ENCODE measurements at places on chromosomes 2 and 18. TPM values are rescaled to one million over a fixed set of nuclear protein-coding genes. Genes with fewer than 3 reads are reported as not detected.

Gene TMEFF2
- not detected for total RNA-seq

GRCh38 chr2:27298391-27299080 lies 9.7 kb downstream of the UCN start:
- H3K4me3 ChIP-seq, result no peak overlapping the region
- no peaks in the 10 kb centered on the region for H3K36me3 ChIP-seq
- no peak for DNase-seq
- no peak overlapping the region for H3K27ac ChIP-seq

- peak within 1 kb of the TSS; percentile 99 for H3K4me3 ChIP-seq
- peak within 1 kb of the TSS; percentile 95 for H3K27ac ChIP-seq
- no peaks in the 10 kb centered on the region for H3K27me3 ChIP-seq
- DNase-seq, result peak; percentile 88
- no peaks in the 10 kb centered on the region for H3K4me1 ChIP-seq
- H3K36me3 ChIP-seq, result no peaks in the 10 kb centered on the region
Observed at GRCh38 chr2:120012771-120013596, at the start of gene EPB41L5. TSS of gene EPB41L5 (plus strand) at chr2:120013077. CDS start at chr2:120019085, 6,008 bp downstream.

- DNase-seq, result no peak
- H3K27me3 ChIP-seq, result no peaks in the 10 kb centered on the region
- H3K4me1 ChIP-seq, result no peaks in the 10 kb centered on the region
- no peak overlapping the region for H3K4me3 ChIP-seq
- H3K27ac ChIP-seq, result no peak overlapping the region
- no peaks in the 10 kb centered on the region for H3K36me3 ChIP-seq
Observed at GRCh38 chr2:26161926-26162325, 11.0 kb upstream of the GAREM2 start.

- H3K27ac ChIP-seq, result no peak overlapping the region
- no peak overlapping the region for H3K4me3 ChIP-seq
- DNase-seq, result no peak
- H3K4me1 ChIP-seq, result no peaks in the 10 kb centered on the region
- no peaks in the 10 kb centered on the region for H3K27me3 ChIP-seq
- H3K36me3 ChIP-seq, result no peaks in the 10 kb centered on the region
Observed at GRCh38 chr18:46787674-46788073, 30.8 kb upstream of the ST8SIA5 start.

Gene TMEM198
- 1.8 TPM for total RNA-seq

GRCh38 chr18:48803951-48804855 lies 146.6 kb downstream of the SMAD7 start:
- no peaks in the 10 kb centered on the region for H3K36me3 ChIP-seq
- no peak for DNase-seq
- no peak overlapping the region for H3K27ac ChIP-seq
- no peaks in the 10 kb centered on the region for H3K4me1 ChIP-seq
- no peaks in the 10 kb centered on the region for H3K27me3 ChIP-seq

Gene ITPRIPL1
- total RNA-seq, result 0.64 TPM

DNA sequence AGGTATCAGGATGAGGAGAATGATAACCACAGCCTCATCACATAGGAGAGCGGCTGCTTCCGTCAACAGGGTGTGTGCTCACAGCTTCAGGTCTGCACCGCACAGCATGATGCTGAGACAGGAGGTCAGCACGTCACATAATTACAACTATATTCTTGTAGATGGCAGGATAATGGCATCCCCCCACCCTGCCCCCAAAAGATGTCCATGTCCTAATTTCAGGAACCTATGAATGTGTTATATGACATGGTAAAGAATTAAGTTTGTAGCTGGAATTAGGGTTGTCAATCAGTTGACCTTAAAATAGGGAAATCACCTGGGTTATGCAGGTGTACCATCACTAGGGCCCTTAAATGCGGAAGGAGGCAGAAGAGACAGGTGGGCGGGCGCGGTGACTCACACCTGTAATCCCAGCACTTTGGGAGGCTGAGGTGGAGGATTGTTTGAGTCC lies 73.9 kb downstream of the ARL4C start:
- no peak overlapping the region for H3K27ac ChIP-seq
- no peaks in the 10 kb centered on the region for H3K36me3 ChIP-seq
- no peak overlapping the region for H3K4me3 ChIP-seq
- peaks cover 4% of the 10 kb centered on the region for H3K4me1 ChIP-seq

GRCh38 chr2:2291500-2292260 lies 39.4 kb downstream of the MYT1L start:
- H3K27me3 ChIP-seq, result peaks cover 16% of the 10 kb centered on the region
- DNase-seq, result no peak
- H3K27ac ChIP-seq, result no peak overlapping the region
- no peaks in the 10 kb centered on the region for H3K36me3 ChIP-seq
- H3K4me3 ChIP-seq, result no peak overlapping the region

- H3K36me3 ChIP-seq, result peaks cover 11% of the 10 kb centered on the region
- no peak overlapping the region for H3K27ac ChIP-seq
- no peaks in the 10 kb centered on the region for H3K4me1 ChIP-seq
- no peak for DNase-seq
- no peak overlapping the region for H3K4me3 ChIP-seq
- no peaks in the 10 kb centered on the region for H3K27me3 ChIP-seq
Observed at GRCh38 chr2:206001912-206002311, 84.1 kb downstream of the INO80D start.

DNA sequence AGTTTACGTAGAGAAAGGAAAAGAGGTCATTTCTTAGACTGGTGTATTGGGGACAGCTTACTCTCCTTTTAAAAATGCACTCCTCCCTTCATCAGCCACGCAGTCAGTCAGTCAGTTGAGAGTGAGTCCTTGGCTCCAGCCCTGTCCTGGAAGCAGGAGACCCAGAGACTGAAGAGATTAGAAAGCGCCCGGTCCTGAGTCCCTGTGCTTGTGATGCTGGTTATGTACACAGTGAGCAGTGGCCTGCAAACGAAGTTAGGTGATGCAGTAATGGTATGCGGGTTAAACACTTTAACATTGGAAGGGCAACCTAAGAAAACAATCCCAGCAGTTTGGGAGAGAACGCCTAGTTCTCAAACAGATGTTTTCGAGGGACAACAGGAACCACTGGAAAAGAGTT lies 6.3 kb upstream of the ASB1 start:
- no peaks in the 10 kb centered on the region for H3K4me1 ChIP-seq
- no peaks in the 10 kb centered on the region for H3K36me3 ChIP-seq
- peak overlapping the region; percentile 79 for H3K27ac ChIP-seq
- no peaks in the 10 kb centered on the region for H3K27me3 ChIP-seq
- DNase-seq, result no peak

GRCh38 chr2:134198006-134198634 lies 55.8 kb upstream of the MGAT5 start:
- no peaks in the 10 kb centered on the region for H3K4me1 ChIP-seq
- DNase-seq, result no peak

- peaks cover 5% of the 10 kb centered on the region for H3K36me3 ChIP-seq
- peaks cover 3% of the 10 kb centered on the region for H3K4me1 ChIP-seq
- H3K27me3 ChIP-seq, result no peaks in the 10 kb centered on the region
- H3K27ac ChIP-seq, result no peak overlapping the region
Observed at GRCh38 chr2:26784570-26785234, 1.2 kb upstream of the CENPA start.

Gene CHST9
- total RNA-seq, result 1.6 TPM

Gene TNS1
- total RNA-seq, result 141 TPM

Gene ZNF396
- 4.3 TPM for total RNA-seq

- H3K4me3 ChIP-seq, result no peak overlapping the region
- no peak overlapping the region for H3K27ac ChIP-seq
- no peaks in the 10 kb centered on the region for H3K36me3 ChIP-seq
- H3K27me3 ChIP-seq, result peaks cover 12% of the 10 kb centered on the region
- H3K4me1 ChIP-seq, result no peaks in the 10 kb centered on the region
- DNase-seq, result no peak
Observed at GRCh38 chr2:176072951-176073904, 10.5 kb downstream of the EVX2 start.

DNA sequence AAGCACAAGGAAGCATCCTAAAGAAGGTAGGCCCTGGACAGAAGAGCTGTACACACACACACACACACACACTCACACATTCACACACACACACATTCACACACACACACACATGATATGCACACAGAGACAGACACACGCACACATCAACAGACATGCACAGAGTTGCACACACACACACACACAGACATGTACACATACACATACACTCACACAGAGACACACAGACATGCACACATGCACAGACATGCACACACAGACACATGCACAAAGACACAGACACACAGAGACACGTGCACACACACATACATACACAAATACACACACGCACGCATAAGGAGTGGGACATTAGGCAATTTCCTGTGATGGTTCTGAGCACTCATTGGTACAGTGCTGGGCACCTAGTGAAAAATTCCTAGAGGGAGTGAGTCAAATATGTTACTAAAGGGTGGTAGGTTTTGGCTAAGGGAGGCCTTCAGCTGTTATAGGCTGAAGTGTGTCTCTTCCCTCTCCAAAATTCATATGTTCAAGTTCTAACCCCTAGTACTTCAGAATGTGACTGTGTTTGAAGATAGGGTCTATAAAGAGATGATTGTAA lies 26.4 kb downstream of the THNSL2 start:
- H3K36me3 ChIP-seq, result no peaks in the 10 kb centered on the region
- H3K4me3 ChIP-seq, result no peak overlapping the region
- H3K27ac ChIP-seq, result no peak overlapping the region
- no peaks in the 10 kb centered on the region for H3K27me3 ChIP-seq
- no peaks in the 10 kb centered on the region for H3K4me1 ChIP-seq

DNA sequence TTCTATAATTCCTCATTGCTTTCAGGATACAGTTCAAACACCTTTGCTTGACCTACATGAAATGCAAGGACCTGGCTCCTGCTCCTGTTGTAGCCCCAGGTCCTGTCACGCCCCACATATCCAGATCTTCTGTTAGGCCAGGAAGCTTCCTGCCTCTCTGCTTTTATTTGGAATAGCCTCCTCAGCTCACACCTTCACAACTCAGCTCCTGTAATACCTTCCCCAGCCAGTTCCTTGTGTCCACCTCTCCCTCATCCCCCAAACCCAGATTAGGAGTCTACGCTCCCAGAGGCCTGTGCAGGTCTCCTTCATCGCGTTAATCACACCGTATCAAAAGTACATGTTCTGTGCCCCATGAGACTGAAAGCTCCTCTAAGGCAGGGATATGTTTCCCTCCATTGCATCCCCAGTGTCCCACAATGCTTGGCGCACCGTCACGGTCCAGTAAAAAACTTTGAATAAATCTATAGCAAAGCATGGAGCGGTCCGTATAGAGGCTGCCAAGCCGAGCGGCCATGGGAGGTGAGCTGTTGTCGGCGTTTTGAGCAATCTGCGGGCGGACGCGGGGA lies 371 bp downstream of the MDH1B start:
- H3K4me3 ChIP-seq, result peak overlapping the region; percentile 73
- H3K27me3 ChIP-seq, result no peaks in the 10 kb centered on the region
- H3K36me3 ChIP-seq, result no peaks in the 10 kb centered on the region

Gene ALPI
- not detected for total RNA-seq

GRCh38 chr2:47259829-47260228 lies 104.7 kb upstream of the STPG4 start:
- no peaks in the 10 kb centered on the region for H3K4me1 ChIP-seq
- no peaks in the 10 kb centered on the region for H3K27me3 ChIP-seq

- no peak overlapping the region for H3K27ac ChIP-seq
- H3K4me3 ChIP-seq, result no peak overlapping the region
- no peaks in the 10 kb centered on the region for H3K27me3 ChIP-seq
- no peak for DNase-seq
Observed at GRCh38 chr2:223897669-223898330, 47.3 kb downstream of the WDFY1 start.

- no peaks in the 10 kb centered on the region for H3K36me3 ChIP-seq
- no peak for DNase-seq
- H3K4me3 ChIP-seq, result no peak overlapping the region
- H3K4me1 ChIP-seq, result no peaks in the 10 kb centered on the region
- no peak overlapping the region for H3K27ac ChIP-seq
Observed at GRCh38 chr2:115160531-115161080, 718.2 kb downstream of the DPP10 start.

GRCh38 chr2:120763508-120763907 lies 27.8 kb downstream of the GLI2 start:
- peak; percentile 47 for DNase-seq
- H3K4me3 ChIP-seq, result no peak overlapping the region
- no peaks in the 10 kb centered on the region for H3K4me1 ChIP-seq
- no peak overlapping the region for H3K27ac ChIP-seq
- no peaks in the 10 kb centered on the region for H3K27me3 ChIP-seq

Gene EMILIN2
- total RNA-seq, result 45.1 TPM

Gene KIF5C
- 6.2 TPM for total RNA-seq

DNA sequence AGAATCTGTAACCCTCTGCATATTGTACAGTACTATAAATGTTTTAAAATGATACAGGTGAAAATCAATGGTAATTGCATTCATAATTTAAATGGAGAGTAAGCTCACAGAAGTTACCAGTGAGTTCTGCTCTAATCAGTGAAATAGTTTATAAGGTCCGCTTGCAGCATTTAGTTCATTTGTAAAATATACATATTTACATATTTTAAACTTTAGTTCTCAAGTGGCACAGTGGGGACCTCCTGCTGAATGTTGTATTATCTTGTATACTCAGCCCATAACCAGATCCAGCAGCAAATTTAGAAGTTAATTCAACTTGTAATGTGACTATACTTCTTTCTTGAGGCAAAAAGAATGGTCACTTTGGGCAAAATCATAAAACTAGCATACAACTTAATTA lies 41.7 kb upstream of the TBR1 start:
- H3K27ac ChIP-seq, result no peak overlapping the region
- no peaks in the 10 kb centered on the region for H3K36me3 ChIP-seq

- H3K36me3 ChIP-seq, result no peaks in the 10 kb centered on the region
- no peak overlapping the region for H3K27ac ChIP-seq
- H3K27me3 ChIP-seq, result no peaks in the 10 kb centered on the region
- H3K4me3 ChIP-seq, result no peak overlapping the region
- no peak for DNase-seq
- no peaks in the 10 kb centered on the region for H3K4me1 ChIP-seq
Observed at GRCh38 chr2:129806990-129807389, 172.5 kb upstream of the RAB6C start.

Gene PROKR1
- 0.66 TPM for total RNA-seq

Gene TGIF1
- 108 TPM for total RNA-seq

DNA sequence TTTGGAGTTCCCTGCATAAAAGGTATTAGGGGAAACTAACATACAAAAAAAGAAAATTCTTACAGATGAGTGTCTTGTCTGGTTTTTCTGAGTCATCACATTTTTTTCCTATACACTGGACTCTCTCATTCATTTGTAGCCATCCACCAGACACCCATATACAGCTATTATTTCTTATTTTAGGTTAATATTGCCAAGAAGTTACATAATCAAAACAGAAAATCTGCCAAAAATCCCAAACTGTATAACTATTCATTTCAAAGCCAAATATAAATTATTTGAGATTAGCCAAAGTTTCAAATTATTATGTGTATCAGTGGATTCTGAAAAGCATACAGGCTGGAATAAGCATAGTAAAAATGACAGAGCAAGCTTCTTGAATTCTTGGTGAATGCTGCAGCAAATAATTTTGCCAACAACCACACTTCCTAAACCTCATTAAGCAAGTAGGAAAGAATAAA lies 191.2 kb downstream of the NCKAP5 start:
- H3K4me1 ChIP-seq, result no peaks in the 10 kb centered on the region
- H3K27me3 ChIP-seq, result no peaks in the 10 kb centered on the region
- no peaks in the 10 kb centered on the region for H3K36me3 ChIP-seq
- no peak for DNase-seq
- no peak overlapping the region for H3K27ac ChIP-seq
- no peak overlapping the region for H3K4me3 ChIP-seq
